ENCODE measurements at places on chromosomes 7 and 10.

- DNase-seq = no peak
These were observed 43.5 kb downstream of the LOXL4 start for GRCh38 chr10:98224509-98224908.

- no peak for DNase-seq
These were observed 166.2 kb downstream of the FAM107B start for GRCh38 chr10:14608381-14609001.

- DNase-seq = no peak
These were observed 24.4 kb downstream of the TACC2 start for GRCh38 chr10:122013311-122013780.

GRCh38 chr7:16268821-16269768, 152.2 kb downstream of the CRPPA start:
- DNase-seq = no peak

- no peak for DNase-seq
These were observed 125.2 kb downstream of the DOCK4 start for GRCh38 chr7:112080978-112081377.

DNA sequence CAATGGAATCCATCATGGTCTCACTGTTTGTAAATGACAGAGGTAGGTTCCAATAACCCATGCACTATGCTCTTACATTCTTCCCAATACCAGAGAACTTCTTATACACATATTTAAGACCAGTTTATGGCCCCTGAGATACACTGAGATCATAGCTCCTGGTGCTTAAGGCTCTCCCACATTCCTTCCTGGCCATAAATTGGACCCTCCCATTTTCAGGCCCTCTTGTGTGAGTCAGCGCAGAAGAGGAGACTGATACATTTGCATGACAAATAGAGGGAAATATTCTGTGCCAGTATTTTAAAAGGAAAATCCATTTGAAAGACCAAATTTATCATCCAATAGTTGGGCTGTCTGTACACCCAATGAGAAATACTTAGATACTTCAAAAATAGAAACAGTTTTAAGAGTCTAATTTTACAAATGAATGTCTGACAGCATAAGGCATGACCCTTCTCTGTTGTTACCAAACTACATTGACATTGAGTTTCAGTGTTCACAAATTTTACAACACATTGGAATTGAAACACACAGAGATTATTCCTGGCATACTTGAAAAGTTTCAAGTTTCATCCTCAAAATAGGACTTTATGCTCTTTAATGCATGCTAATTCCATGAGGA, 35.3 kb downstream of the SLC16A9 start:
- DNase-seq = no peak

- DNase-seq = no peak
These were observed 208.1 kb downstream of the KIAA1217 start for GRCh38 chr10:24417053-24417452.

Measured in stimulated activated CD8-positive, alpha-beta memory T cell treated with anti-CD3 and anti-CD28 coated beads, Interleukin-12 subunit alpha, Interleukin-12 subunit beta, amount 100 ng/mL, for 4 hours (primary cell).